ENCODE measurements at places on chromosomes 16 and 17.

DNA sequence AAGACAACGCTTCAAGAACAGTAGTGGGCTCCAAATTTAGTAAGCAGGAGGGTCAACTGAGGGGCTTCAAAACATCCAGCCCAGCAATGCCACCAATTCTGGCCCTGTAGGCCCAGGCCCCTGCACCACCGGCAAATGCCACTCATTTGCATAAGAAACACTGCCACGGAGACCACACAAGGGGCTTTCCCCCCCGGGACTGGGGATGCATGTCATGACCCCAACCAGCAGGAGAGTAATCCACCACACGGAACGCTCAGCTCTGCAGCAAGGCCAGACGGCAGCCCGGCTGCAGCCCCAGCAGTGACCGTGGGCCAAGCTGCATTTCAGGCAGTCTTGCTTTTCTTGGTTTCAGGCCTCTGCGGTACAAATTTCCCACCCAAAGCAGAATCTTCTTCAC is 14.1 kb downstream of the TMEM11 start:
- no peak for DNase-seq

- no peak for DNase-seq
These were observed 50.1 kb downstream of the B9D1 start for GRCh38 chr17:19312406-19312805.

DNA sequence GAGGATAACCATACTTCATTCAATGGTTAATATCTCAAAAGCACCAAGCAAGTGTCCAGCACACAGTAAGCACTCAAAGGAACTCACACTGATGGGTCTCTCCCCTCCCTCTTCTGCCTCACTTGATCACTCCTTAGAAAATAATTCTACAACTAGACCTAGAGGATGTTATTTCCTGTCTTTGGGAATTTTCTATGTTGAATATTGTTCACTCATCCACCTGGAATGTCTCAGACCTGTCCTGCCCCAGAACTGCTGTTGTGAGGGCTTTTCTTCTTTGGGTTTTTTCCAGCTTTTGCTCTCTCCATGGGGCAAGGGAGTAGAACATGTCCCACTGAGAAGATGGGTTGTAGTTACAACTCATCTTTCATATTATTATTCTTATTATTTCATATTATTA is 25.3 kb downstream of the NXPH3 start:
- no peak for DNase-seq

DNA sequence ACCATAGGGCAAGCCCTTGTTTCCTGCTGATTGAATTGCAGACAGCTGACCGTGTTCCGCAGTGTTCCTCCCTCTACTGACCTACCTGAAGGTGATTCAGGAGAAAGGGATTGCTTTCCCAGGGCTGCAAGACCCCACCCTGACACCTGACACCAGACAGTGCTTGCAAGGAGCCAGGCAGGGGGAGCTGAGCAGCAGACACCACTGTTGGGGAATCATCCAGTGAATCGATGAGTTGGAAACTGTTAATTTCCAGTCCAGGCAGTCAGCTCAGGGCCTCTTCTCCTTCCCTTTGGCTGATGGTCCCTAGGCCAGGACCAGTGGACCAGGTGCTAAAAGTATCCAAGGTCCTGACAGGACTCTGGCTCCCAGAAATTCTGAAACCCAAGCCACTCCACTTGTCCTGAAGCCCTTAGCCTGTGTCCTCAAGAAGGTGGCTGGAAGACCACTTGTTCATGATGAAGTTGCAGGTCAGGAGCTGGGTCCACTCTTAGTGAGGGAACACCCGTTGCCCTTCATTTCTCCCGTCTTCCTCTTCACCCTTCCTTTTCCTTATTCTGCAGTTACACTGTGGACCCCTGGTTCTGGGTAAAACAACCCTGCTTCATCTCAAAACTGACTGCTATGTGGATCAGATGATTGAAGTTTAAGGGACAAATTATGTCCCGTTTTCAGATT is 9.5 kb upstream of the UNK start:
- peak; percentile 7 for DNase-seq

DNA sequence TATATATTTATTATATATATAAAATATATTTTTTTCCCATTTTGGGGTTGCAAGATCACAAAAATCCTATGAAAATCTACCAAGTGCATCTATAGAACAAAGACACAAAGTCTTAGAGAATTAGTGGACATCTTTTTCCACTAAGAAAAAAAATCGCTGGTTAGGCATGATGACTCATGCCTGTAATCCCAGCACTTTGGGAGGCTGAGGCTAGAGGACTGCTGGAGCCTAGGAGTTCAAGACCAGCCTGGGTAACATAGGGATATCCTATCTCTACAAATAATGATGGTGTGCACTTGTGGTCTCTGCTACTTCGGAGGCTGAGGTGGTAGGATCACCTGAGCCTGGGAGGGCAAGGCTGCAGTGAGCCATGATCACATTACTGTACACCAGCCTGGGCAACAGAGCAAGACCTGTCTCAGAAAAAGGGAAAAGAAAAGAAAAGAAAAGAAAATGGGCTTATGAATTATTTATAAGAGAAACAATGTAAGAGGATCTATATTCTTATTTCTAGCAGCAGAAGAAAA is 185.1 kb upstream of the PSMD7 start:
- no peak for DNase-seq

DNA sequence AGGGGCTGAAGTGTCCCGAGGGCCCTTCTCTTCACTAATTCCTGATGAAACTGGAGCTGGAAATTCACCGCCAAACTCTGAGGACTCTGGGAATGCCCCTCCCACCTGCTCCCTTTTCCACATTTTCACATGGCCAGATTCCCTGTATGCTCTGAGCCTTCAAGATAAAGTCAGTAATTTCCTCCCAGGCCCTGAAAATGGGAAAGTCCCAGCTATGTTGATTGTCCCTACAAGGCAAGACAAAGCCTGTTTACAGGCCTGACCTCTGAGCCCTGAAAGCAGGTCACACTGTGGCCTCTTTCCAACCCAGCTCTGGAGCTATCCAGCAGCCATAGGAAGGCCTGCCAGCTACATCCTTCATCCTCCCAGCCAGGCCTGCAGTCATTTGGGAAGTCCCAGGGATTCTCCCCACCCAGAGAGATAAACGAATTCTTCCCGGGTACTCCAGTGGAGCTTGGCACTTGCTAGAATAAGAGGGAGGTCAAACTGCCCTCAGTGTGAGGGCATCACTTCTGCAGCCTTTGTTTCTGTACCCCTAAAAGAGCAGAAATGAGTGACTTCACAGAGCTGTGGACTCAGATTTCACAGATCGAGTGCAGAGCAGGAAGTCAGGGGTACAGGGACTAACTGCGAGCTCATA is 19.6 kb upstream of the CCL2 start:
- DNase-seq, result no peak

- no peak for DNase-seq
These were observed 103.9 kb downstream of the SOCS1 start for GRCh38 chr16:11151885-11152629.

GRCh38 chr16:48558371-48558841 is 51.6 kb downstream of the N4BP1 start:
- no peak for DNase-seq

- no peak for DNase-seq
These were observed 14.1 kb downstream of the FLYWCH2 start for GRCh38 chr16:2897110-2897509.
